ENCODE measurements at places on chromosomes 1 and 21.

DNA sequence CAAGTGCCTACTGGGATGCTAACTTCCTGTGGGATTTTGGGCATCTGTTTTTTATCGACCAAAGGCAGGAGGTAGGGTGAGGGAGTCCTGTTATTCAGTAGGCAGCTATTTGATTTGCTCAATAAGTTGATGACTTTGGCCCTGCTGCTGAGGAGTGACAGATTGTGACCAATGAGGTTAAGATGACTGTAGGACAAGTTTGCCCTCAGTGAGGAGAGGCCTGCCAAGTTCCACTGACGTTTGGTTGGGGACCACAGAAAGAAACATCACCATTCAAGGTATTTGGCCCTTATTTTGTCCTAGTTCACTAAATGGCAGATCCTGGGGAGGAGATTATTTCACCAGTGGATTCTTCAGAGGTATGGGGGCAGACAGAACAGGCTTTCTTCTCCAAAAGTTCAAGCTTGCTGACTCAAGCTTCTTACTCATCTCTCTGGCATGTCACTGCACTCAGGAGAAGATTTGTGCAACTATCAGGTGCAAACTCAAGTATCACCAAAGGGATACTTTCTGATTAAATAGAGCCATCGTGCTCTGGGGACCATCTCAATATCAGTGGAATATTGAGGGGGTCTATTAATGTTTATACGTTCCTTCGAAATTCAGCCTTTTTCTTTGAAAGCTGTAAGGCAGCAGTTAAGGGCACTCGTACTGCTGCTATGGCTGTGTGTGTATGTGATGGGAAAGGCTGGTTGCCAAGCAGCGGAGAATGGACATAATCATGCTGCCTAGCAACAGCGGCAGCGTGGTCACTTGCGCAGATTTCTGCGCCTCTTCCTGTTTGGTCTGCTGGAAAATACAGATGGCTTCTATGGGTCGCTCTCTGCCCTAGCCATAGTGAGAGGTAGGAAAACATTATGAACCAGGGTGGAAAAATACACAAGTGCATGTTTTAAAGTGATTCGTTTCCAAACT is 78.7 kb downstream of the PBX1 start:
- peak; percentile 77 for DNase-seq

DNA sequence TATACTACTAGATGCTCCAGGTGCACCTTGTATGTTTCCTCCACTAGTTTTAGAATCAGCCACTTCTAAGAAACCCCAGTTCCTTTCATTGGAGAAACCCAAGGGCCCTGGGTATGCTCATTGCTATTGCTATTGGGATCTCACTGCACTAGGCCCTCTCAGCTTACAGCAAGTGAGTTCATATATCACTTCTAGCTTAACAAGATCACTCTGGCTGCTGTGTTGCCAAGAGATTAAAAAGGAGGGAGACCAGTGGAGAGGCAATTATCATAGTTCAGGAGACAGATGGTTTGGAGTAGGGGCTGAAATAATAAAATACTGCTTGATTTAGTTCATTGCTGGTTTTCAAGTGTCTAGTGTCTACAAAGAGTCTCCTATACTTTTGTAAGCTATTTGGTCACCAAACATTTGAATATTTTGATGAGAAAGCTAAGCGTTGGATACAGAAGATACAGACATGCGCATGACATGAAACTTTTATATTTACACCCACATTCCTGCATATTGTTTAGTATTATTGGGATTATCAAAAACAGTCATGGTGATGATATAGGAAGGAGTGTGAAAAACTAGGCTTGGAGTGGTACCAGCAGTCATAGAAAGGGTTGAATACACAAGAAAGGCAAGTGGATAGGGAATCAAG is 671.9 kb downstream of the ADGRL2 start:
- no peak for DNase-seq

GRCh38 chr1:46477153-46477929 is 12.3 kb upstream of the DMBX1 start:
- peak; percentile 74 for DNase-seq

DNA sequence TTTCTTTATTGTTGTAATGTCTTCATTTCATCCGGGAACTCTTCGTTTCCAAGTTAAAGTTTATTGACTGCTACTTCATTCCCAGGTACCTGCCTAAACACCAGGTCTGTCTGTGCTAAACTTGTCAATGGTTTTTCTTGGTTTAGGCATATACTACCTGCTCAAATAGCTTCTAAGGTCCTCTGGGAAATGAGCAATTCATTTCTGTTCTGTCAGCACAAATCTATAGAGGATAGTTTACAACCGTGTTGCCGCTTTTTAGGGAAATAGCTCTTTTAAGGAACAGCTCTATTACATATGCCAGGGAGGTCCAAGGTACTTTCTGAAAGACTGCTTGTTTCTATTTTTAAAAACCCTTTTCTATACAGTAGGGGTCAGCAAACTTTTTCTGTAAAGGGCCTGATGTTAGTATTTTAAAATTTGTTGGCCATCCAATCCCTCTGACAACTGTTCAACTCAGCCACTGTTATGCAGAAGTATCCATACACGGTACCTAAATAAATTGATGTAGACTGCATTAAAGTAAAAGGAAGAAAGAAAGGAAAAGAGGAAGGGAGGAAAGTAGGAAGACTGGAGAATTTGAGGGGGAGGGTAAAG is 222.7 kb upstream of the PTBP2 start:
- no peak for DNase-seq

- no peak for DNase-seq
Measured at GRCh38 chr1:108645564-108646184, 15.2 kb downstream of the HENMT1 start.

DNA sequence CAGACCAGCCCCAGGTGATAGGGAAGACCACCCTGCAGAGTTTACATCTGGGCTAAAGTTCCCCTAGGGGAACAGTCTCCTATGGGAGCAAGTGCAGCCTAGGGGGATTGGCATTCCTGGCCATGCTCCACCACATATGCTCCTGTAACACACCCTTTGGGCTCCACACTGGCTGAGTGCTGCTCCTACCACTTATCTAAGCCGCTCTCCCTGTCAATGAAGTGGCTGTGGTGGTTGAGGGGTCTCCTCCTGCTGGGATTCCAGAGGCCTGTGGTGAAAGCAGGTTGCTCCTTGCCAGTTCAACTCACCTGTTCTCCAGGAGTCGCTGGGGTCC is 51.1 kb downstream of the COL24A1 start:
- no peak for DNase-seq

- DNase-seq: peak; percentile 68
Measured at GRCh38 chr1:205976708-205977401, 26.3 kb downstream of the RAB7B start.

- DNase-seq: peak; percentile 53
Measured at GRCh38 chr1:246971090-246971721, 36.7 kb downstream of the ZNF695 start.

DNA sequence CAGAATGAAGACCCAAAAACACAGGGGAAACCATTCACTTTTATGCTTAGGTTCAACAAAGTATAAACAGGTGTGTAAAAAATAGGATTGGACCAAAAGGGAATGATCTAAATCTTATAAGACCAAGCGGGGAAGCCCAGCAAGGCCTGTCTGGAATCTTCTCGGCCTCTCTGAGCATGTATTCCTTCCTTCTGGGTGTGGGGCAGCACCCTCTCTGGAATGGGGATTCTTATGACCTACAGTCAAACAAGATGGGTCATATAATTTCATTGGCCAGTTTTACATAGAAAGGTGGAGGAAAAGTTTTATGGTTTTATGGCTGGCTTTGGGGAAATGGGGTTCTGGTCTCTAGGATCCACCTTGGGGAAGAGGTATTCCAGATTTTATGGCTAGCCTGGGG is 11.2 kb downstream of the KCNK1 start:
- no peak for DNase-seq
